ENCODE measurements at places on chromosomes 4 and X.

GRCh38 chr4:48255072-48255958 lies 14.3 kb downstream of the TEC start:
- no peak for DNase-seq

DNA sequence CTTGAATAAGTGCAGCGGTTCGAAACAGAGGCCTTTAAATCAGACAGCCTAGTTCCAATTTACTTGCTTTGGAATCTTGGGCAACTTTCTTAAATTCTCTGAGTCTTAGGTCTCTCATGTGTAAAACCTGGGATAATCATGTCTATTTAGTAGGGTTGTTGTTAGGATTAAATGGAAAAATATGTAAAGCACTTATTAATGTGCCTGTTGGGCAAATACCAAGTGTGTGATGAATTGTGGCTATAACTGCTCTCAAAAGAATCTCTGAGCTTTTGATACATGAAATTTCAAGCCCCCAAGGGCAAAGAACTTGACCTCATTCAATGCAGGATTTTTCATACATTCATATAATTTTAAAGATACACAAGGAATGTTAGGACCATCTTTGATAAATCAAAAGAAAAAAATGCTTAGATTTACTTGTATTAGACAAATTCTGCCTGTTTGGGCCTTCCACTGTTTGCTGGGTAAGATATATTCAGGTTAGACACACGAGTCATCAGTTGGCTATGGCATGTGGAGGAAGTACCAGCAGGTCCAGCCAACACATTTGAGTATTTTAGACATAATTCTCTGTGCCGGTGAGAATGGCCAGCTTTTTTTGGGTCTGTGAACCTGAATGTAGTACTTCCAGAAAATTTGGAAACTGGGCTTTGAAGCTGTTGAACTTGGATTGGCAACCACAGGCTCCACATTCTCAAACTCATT lies 241.4 kb upstream of the CNKSR2 start:
- DNase-seq, result no peak

GRCh38 chr4:42331914-42332368 lies 65.3 kb upstream of the SHISA3 start:
- DNase-seq, result no peak

DNA sequence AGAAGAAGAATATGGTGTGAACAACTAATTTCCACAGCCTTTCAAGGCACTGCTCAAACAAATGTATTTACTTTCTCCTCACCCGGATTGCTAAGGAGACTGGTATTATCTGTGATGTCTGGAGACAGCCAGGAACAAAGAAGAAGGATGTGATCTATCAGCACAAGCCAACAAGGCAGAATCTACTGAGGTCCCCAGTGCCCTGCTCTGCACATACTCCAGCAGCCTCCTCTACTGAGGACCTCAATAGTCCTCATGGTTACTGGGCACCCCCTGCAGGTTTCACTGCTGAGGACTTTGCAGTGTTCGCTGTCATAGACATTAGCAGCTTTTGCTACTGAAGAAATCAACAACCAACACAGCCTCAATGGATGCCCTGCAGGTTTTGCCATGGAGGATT lies 930.1 kb downstream of the ADGRL3 start:
- no peak for DNase-seq

- DNase-seq, result no peak
Measured at GRCh38 chr4:8005814-8006215, 66.2 kb upstream of the AFAP1 start.

DNA sequence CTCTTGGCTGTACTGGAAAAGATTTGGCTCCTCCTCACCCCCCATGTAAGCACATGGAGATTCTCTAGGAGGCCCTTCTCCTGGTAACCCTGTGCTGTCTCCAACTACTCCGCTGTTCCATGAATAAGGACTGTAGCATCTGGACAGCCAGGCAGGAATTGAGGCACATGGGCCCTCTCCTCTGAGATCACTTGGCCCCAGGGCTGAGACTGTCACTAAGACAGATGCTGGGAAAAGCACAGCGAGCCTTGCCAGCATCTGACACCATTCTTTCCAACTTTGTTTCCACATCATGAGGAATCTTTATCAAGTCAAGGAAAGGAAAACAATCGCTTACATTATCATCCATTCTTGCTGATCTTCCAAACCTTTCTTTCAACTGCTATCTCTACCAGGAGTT lies 222.6 kb upstream of the INTU start:
- DNase-seq, result no peak

DNA sequence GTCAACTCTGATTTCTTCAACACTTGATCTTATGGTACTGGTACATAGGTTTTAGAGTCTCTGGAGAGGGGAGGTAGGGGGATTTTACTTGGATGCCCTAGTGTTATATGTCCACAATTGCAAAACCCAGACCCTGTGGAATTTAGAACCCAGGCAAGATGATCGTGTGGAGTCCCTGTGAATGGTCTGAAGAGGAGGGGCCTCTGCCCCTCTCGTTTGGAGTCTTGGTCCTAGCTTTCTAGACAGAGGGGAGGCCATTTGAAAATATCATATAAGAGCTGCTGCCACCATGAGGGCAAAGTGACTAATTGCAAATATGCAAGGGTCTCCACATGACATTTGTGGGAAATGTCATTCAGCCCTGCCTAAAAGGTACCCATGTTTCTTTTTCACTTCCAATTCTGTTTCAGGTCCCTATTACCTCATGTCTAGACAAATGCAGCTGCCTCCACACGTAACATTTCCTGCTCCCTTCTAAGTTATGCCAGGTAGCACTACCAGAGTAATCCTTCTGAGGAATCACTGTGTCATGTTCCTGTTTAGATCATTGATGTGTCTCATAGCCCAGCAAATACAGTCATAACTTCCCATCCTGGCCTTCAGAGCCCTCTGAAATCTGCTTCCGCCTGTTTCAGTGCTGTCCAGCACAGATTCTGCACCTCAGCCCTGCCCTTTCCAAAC lies 126.8 kb downstream of the KLHL8 start:
- peak; percentile 36 for DNase-seq

DNA sequence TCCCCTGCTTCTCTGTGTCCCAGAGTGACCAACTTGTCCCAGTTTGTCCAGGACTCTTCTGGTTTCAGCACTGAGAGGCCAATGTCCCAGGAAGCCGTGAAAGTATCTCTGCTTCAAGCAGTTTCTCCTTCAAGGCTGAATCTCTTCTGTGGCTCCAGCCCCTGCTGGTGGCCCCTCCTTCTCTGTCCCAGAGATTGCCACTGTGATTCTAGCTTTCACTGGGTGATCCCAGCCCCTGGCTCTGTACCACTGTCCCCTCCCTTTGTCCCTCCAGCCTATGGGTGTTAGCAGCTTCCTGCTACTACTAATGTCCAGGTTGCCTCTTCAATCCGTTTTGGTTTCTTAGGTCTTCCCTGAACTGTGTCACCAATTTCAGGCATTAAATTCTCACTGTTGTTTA lies 70.5 kb downstream of the SOX3 start:
- no peak for DNase-seq

- DNase-seq, result no peak
Measured at GRCh38 chrX:107736781-107737531, 38.6 kb downstream of the TSC22D3 start.

DNA sequence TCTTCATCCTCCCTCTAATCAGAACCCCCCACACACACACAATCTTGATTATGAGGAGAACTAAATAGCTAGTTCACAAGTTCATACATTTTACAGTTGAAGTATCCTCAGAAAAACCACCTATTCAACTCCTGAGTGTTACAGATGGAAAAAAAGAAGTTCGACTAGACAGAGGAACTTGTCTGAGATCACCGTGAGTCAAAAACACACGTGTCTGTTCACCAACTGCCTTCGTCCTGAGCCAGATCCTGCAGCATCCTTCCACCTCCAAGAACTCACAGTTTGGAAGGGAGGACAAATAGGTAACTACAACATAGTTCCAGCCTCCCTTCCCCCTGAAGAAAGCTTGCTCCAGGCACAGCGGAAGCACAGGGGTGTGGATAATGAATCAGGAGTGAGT lies 19.0 kb upstream of the IRAK1 start:
- no peak for DNase-seq

- no peak for DNase-seq
Measured at GRCh38 chr4:155079871-155080270, 128.6 kb upstream of the NPY2R start.

GRCh38 chrX:78945186-78945912 lies at the start of gene P2RY10:
TSS of gene P2RY10 (plus strand) at chrX:78945391. CDS start at chrX:78960521, 15,130 bp downstream.
- no peak for DNase-seq

GRCh38 chrX:16997313-16997712 lies 50.9 kb downstream of the REPS2 start:
- DNase-seq, result no peak

GRCh38 chr4:46890056-46890455 lies 19.0 kb downstream of the COX7B2 start:
- no peak for DNase-seq

GRCh38 chrX:132756439-132756838 lies 202.0 kb downstream of the HS6ST2 start:
- DNase-seq, result no peak

DNA sequence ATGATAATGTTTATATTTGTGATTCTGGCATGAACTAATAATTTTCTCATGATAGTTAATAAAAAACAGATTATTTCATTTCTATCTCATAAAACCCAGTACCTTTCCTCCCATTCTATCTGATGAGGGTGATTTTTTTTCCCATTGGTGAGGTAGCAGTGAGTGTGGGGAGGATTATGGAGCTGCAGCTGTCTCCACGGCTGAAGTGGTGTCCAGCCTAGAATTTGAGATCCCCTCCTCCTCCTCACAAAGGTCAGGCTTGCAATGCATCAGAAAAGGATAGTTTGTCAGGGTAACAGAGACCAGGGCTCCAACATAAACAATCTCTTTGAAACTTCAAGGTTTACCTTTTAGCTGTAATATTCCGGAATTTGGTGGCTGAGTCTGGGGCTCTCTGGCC lies 60.9 kb downstream of the C4orf51 start:
- no peak for DNase-seq
